ENCODE measurements at places on chromosomes 2 and 18. TPM values are rescaled to one million over a fixed set of nuclear protein-coding genes. Genes with fewer than 3 reads are reported as not detected.

- peak overlapping the region; percentile 74 for H3K27ac ChIP-seq
- no peaks in the 10 kb centered on the region for H3K27me3 ChIP-seq
- H3K36me3 ChIP-seq: peaks cover 45% of the 10 kb centered on the region
- DNase-seq: no peak
- H3K4me1 ChIP-seq: peaks cover 17% of the 10 kb centered on the region
Observed at GRCh38 chr2:10783421-10783820, 29.2 kb downstream of the PDIA6 start.

The MAP2 gene
- total RNA-seq: 12.2 TPM

GRCh38 chr2:108171657-108172056 lies 68.1 kb upstream of the SULT1C3 start:
- H3K27me3 ChIP-seq: peaks cover 43% of the 10 kb centered on the region
- H3K27ac ChIP-seq: no peak overlapping the region
- no peak for DNase-seq
- no peak overlapping the region for H3K4me3 ChIP-seq
- no peaks in the 10 kb centered on the region for H3K36me3 ChIP-seq

GRCh38 chr2:219541611-219542180 lies 1.9 kb downstream of the CHPF start:
- DNase-seq: no peak
- H3K27me3 ChIP-seq: no peaks in the 10 kb centered on the region
- H3K27ac ChIP-seq: peak overlapping the region; percentile 86
- peaks cover 38% of the 10 kb centered on the region for H3K4me1 ChIP-seq

GRCh38 chr2:189421644-189422043 lies 19.6 kb upstream of the WDR75 start:
- no peak overlapping the region for H3K4me3 ChIP-seq
- H3K27me3 ChIP-seq: no peaks in the 10 kb centered on the region
- H3K27ac ChIP-seq: peak overlapping the region; percentile 19
- DNase-seq: no peak

- no peak for DNase-seq
- H3K36me3 ChIP-seq: no peaks in the 10 kb centered on the region
- H3K4me1 ChIP-seq: peaks cover 7% of the 10 kb centered on the region
Observed at GRCh38 chr2:126507425-126507911, 148.5 kb upstream of the GYPC start.

- no peak overlapping the region for H3K4me3 ChIP-seq
- no peaks in the 10 kb centered on the region for H3K36me3 ChIP-seq
- no peaks in the 10 kb centered on the region for H3K27me3 ChIP-seq
- peaks cover 24% of the 10 kb centered on the region for H3K4me1 ChIP-seq
- no peak overlapping the region for H3K27ac ChIP-seq
Observed at GRCh38 chr2:70946832-70947442, 11.2 kb downstream of the ATP6V1B1 start.

GRCh38 chr2:174632841-174633622 lies 35.4 kb upstream of the WIPF1 start:
- DNase-seq: no peak
- H3K4me1 ChIP-seq: peaks cover 82% of the 10 kb centered on the region
- no peak overlapping the region for H3K4me3 ChIP-seq
- no peaks in the 10 kb centered on the region for H3K27me3 ChIP-seq

DNA sequence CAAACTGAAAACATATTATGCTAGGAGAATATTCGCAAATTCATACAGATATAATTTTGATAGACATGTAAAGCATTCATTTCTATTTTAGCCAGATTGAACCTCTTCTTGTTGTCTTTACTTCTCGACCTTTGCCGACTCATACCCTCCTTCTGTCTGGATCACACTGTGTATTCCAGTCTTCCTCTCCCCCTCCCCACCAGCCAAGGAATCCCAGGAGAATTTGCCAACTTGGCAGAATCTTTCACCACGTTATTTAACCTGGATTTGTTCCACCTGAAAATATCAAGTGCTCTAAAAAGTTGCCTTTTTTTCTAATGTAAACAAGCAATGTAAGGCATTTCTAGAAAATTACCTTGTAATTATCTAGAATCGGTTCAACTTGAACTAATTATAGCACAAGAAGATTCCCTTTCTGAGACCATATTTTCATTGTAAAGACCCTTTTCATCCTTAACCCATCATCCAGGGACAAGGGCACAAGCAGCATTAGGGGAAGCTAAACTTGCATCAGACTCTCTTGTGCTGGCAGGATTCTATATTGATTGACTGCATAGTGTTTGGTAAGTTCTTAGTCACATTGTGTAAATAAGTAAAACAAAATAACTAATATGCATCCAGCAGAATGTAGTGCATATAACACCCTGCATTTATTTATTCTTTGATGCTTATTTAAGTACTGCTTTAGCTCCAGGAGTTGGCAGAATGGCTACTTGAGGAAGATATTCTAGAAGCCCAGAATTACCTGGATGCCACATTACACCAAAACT lies 1328.7 kb upstream of the NXPH2 start:
- no peaks in the 10 kb centered on the region for H3K36me3 ChIP-seq
- no peak overlapping the region for H3K4me3 ChIP-seq
- H3K4me1 ChIP-seq: peaks cover 4% of the 10 kb centered on the region
- H3K27me3 ChIP-seq: peaks cover 3% of the 10 kb centered on the region
- DNase-seq: no peak

The RGPD3 gene
- total RNA-seq: not detected

The C2orf72 gene
- total RNA-seq: 1.3 TPM

DNA sequence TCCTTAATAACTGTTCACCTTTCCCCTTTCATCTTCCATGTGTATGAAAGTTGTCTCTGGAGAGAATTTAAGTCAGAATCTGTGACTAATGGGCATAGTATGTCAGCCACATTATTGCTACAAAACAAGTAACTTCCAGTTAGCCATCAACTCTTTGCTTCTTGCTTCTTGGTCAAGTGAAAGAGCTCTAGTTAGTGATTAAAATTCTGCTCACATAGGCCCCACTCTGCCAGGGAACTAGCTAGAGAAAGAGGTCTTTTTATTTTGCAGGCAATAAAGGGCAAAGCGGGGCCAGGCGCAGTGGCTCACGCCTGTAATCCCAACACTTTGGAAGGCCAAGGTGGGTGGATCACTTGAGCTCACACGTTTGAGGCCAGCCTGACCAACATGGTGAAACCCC lies 64.6 kb downstream of the COLEC12 start:
- no peak overlapping the region for H3K4me3 ChIP-seq
- H3K4me1 ChIP-seq: peaks cover 26% of the 10 kb centered on the region
- H3K36me3 ChIP-seq: no peaks in the 10 kb centered on the region
- DNase-seq: no peak
- H3K27ac ChIP-seq: no peak overlapping the region
- H3K27me3 ChIP-seq: no peaks in the 10 kb centered on the region

The TANC1 gene
- 38.2 TPM for total RNA-seq

DNA sequence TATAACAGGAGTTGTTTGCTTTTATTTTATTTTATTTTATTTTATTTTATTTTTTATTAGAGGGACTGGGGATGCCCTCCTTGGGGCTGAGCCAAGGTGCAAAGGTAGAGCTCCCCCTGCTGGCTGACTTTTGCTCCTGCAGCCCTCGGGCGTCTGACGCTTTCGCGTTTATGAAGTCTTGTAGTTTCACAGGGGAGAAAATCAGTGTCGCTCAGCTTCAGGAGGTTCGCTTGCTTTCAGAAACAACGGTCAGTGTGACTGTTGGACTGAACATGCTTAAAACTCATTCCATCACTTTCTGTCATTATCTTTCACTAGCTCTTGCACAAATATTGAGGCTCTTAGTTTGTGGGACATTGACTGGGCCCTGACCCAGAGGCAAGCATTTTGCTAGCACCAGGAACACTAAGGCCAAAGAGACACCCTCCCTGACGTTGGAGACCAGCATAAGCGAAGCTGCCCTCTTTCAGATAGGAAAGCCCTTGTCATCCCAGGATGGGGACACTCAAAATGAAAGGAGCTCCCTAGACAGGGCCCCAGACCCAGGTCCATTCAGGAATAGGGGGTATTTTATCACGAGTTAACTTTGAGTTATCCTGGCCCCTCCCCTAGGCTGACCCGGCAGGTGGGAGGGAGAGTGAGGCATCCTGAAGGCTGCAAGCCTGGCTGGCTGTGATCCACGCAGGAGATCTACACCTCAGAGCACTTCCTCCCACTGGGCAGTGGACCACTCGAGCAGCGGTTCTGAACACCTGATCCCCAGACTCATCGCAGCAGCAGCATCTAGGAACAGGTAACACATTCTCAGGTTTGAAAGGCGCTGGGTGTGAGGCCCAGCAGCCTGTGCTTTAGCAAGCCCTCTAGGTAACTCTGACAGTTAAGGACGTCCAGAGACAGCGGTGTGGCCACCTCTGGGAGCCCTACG lies 34.4 kb downstream of the LGALSL start:
- peaks cover 3% of the 10 kb centered on the region for H3K27me3 ChIP-seq
- no peaks in the 10 kb centered on the region for H3K36me3 ChIP-seq
- no peak for DNase-seq
- peaks cover 23% of the 10 kb centered on the region for H3K4me1 ChIP-seq

- peaks cover 40% of the 10 kb centered on the region for H3K36me3 ChIP-seq
- H3K27me3 ChIP-seq: no peaks in the 10 kb centered on the region
- no peak overlapping the region for H3K4me3 ChIP-seq
Observed at GRCh38 chr2:46377101-46377581, 79.9 kb downstream of the EPAS1 start.

GRCh38 chr2:238599549-238600505 lies 173.1 kb downstream of the ASB1 start:
- H3K4me3 ChIP-seq: no peak overlapping the region
- H3K27me3 ChIP-seq: peaks cover 4% of the 10 kb centered on the region
- H3K36me3 ChIP-seq: peaks cover 2% of the 10 kb centered on the region
- no peak overlapping the region for H3K27ac ChIP-seq
- peaks cover 20% of the 10 kb centered on the region for H3K4me1 ChIP-seq

DNA sequence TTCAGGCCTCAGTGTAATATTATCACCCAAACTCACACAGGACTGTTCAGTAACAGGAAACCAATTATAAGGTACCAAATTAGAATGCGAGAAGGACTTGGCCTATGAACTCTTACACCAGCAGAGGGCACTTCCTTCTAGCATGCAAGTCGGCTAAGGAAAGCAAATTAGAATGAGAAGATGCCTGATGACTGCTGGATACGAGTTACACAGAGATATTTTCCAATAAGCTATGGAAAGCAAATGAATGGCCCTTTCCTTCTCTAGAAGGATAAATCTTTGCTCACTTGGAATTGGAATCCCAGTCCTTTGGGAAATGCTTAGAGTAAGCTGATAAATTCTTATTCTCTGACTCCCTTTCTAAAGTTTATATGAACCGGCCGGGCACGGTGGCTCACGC lies 109.8 kb downstream of the AP1S3 start:
- H3K4me1 ChIP-seq: peaks cover 70% of the 10 kb centered on the region
- DNase-seq: no peak
- no peak overlapping the region for H3K27ac ChIP-seq

The KYNU gene
- not detected for total RNA-seq

DNA sequence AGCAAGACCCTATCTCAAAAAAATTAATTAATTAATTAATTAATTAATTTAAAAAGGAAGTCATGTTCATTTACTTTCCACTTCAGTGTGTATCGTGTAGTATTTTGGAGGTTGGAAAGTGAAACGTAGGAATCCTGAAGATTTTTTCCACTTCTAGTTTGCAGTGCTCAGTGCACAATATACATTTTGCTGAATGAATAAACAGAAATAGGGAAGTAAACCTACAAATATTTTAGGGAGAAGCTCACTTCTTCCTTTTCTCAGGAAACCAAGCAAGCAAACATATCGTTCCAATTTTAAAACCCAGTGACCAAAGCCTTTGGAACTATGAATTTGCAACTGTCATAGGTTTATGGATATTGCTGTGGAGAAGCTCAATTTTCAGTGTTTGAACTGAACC lies 27.8 kb downstream of the SLC14A1 start:
- H3K4me3 ChIP-seq: no peak overlapping the region
- no peaks in the 10 kb centered on the region for H3K36me3 ChIP-seq
- no peak for DNase-seq

GRCh38 chr2:20180676-20181648 lies 44.0 kb downstream of the SDC1 start:
- H3K27me3 ChIP-seq: no peaks in the 10 kb centered on the region
- peaks cover 29% of the 10 kb centered on the region for H3K4me1 ChIP-seq
- H3K27ac ChIP-seq: no peak overlapping the region
- DNase-seq: peak; percentile 54
- H3K4me3 ChIP-seq: no peak overlapping the region

- H3K4me3 ChIP-seq: no peak overlapping the region
- no peaks in the 10 kb centered on the region for H3K4me1 ChIP-seq
- no peak for DNase-seq
Observed at GRCh38 chr2:149119368-149119767, 80.9 kb downstream of the LYPD6B start.

DNA sequence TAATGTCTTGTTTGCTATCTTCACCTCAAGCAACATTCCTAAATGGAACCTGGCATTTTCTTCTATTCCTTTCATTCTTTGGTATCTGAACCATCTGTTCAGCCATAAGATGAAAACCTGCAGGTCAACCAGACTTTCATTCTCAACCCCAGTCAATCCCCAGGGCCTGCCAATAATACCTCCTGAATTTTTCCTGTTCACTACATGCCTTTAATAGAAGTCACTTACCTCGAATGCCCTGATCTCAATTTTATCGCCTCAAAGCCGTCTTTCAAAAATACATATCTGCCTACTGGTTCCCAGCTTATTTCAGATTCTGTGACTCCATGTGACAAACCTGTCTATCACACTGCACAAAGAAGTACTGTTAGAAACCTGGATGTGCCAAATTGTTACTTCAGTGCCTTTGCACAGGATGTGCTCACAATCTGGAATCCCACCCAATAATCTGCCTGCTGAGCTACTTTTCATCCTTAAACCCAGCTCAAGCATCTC lies 22.6 kb downstream of the ST3GAL5 start:
- H3K36me3 ChIP-seq: no peaks in the 10 kb centered on the region
- H3K27me3 ChIP-seq: no peaks in the 10 kb centered on the region
- DNase-seq: no peak
- H3K4me1 ChIP-seq: peaks cover 38% of the 10 kb centered on the region

DNA sequence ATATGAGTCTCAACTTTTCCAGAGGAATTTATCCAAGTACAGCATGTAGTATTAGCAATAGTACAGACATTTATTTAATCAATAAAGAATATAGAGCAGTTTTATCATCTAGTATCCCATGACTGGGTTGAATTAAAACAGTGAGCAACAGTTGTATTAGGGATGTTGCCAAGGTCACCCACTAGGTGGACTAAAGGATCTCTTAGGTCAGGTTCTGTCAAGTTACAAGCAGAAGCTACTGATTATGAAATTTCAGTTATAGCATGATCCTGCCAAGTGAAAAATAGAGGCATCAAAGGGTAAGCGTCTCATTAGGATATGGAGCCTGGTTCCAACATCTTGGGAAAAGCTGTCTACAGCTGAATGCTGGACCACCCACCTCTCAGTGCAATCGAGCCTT lies 52.1 kb upstream of the LAPTM4A start:
- H3K36me3 ChIP-seq: no peaks in the 10 kb centered on the region
- H3K4me3 ChIP-seq: no peak overlapping the region
- H3K4me1 ChIP-seq: no peaks in the 10 kb centered on the region
- no peaks in the 10 kb centered on the region for H3K27me3 ChIP-seq
- no peak for DNase-seq
- H3K27ac ChIP-seq: no peak overlapping the region

GRCh38 chr2:189163889-189164288 lies 15.7 kb downstream of the COL5A2 start:
- H3K36me3 ChIP-seq: peaks cover 17% of the 10 kb centered on the region
- no peak for DNase-seq
- H3K4me1 ChIP-seq: peaks cover 93% of the 10 kb centered on the region

GRCh38 chr2:86069091-86069685 lies 36.5 kb downstream of the POLR1A start:
- H3K4me3 ChIP-seq: no peak overlapping the region
- H3K27ac ChIP-seq: no peak overlapping the region
- peaks cover 44% of the 10 kb centered on the region for H3K36me3 ChIP-seq
- no peaks in the 10 kb centered on the region for H3K27me3 ChIP-seq

- H3K27me3 ChIP-seq: peaks cover 1% of the 10 kb centered on the region
- no peak overlapping the region for H3K4me3 ChIP-seq
- no peak for DNase-seq
- no peaks in the 10 kb centered on the region for H3K4me1 ChIP-seq
Observed at GRCh38 chr18:30376515-30376914, 666.0 kb downstream of the DSC3 start.
